ENCODE measurements at places on chromosomes 1 and 21.
A peak's percentile ranks its signal among the peaks of the same experiment; 100 is the strongest.

DNA sequence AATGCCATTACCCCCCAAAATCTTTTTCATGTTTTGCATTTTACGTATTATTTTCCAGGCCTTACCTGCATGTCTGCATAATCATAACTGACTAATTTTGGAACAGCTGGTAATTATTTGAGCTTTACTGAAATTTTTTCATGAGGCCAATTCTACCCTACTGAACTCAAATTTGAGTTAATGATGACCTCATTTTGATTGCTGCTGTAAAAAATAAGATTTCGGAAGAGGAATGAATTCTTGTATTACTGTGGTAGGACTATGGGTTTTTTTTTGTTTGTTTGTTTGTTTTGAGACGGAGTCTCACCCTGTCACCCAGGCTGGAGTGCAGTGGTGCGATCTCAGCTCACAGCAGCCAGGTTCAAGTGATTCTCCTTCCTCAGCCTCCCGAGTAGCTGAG is 2.6 kb upstream of the METTL18 start:
- DNase-seq: no peak

DNA sequence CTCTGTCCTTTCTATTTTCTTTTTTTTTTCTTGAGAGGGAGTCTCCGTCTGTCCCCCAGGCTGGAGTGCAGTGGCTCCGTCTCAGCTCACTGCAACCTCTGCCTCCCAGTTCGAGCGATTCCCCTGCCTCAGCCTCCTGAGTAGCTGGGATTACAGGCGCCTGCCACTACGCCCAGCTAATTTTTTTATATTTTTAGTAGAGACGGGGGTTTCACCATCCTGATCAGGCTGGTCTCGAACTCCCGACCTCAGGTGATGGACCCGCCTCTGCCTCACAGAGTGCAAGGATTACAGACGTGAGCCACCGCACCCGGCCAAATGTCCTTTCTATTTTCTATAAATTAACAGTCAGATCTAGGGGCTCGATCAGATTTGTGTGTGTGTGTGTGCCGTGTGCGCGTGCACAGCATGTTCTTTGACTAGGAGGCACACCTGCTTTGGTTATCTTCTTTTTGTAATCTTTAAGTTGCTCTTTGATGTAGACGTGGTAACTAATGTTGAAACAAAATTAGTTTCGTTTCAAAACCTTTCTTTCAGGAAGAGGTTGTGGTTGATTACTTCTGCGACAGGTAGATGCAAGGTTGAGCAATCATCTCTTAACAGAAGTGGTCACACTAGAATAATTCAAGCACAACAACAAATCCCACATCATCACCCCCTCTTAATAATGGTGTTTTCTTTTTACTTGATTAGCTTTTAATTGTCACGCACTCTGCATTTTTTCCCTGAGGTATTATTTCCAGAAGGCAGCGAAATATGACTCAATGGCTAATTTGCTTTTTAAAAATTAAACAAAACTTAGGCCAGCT is 779 bp upstream of the DEGS1 start:
- no peak for DNase-seq

GRCh38 chr1:46527474-46528296 is 23.8 kb downstream of the KNCN start:
- peak; percentile 82 for DNase-seq

GRCh38 chr21:39604951-39605350 is 7.8 kb upstream of the B3GALT5 start:
- no peak for DNase-seq

DNA sequence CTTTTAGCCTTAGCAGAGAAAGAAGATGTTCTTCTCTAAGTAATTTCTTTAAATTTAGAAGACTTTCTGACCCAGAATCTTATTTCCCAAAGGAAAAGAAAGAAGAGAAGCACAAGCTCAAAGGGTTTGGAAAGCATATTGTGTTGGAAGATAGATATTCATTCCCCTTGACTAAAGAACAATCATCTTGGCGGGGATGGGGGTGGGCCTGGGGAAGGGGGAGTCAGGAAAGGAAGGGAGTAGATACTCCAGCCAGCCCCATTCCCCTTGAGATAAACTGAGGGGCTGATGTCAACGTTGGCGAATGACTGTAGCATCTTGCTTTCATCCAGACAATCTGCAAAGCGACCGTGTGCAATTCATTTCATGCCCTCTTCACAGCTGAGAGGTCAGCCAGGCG is 66.5 kb upstream of the SIPA1L2 start:
- DNase-seq: no peak

- no peak for DNase-seq
Observed at GRCh38 chr1:157384258-157384657, 168.1 kb downstream of the FCRL5 start.

GRCh38 chr1:226985239-226985838 is 45.2 kb downstream of the COQ8A start:
- DNase-seq: peak; percentile 38
